Type B pancreatic cell (in vitro differentiated cells): ENCODE measurements at places on chromosomes 7 and 10.
A peak's percentile ranks its signal among the peaks of the same experiment; 100 is the strongest.

GRCh38 chr7:150849204-150849775 lies 3.0 kb upstream of the AOC1 start:
- peak; percentile 49 for DNase-seq

- DNase-seq, result no peak
Observed at GRCh38 chr10:4802711-4803487, 23.1 kb upstream of the AKR1E2 start.

- no peak for DNase-seq
Observed at GRCh38 chr10:30000802-30001571, 58.4 kb downstream of the JCAD start.

- peak; percentile 76 for DNase-seq
Observed at GRCh38 chr7:25951414-25952260, 200.4 kb upstream of the NFE2L3 start.

- DNase-seq, result no peak
Observed at GRCh38 chr7:134865001-134865845, 85.8 kb downstream of the CALD1 start.

- DNase-seq, result no peak
Observed at GRCh38 chr7:121103086-121103485, 114.6 kb downstream of the CPED1 start.

- no peak for DNase-seq
Observed at GRCh38 chr7:74656441-74656836, 1.1 kb upstream of the GTF2I start.

- DNase-seq, result no peak
Observed at GRCh38 chr10:125127986-125128385, 32.4 kb downstream of the CTBP2 start.

DNA sequence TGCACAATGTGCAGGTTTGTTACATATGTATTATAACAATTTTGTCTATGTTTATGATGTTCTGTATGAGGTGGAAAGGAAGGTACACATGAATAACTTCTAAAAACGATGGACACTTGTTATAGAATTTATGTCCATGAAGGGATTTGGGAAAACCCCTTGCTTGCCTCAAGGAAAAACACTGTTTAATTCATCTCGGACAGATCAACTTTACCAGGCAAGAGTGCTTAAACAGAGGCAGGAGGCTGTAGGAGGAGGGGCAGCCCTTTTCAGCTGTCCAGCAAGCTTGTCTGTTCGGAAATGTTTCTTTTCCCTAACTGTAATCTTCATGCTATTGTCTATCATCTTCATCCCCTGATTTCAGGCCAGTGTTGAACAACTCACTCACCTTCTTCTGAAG lies 200.9 kb downstream of the CDC14C start:
- no peak for DNase-seq

GRCh38 chr7:27171325-27171636 lies 2.8 kb downstream of the HOXA10 start:
- no peak for DNase-seq
